Activated B cell treated with CpG ODN at 0.5 μM for 24 hours (primary cell): ENCODE measurements at places on chromosomes 6 and 20.

- H3K4me1 ChIP-seq: peaks cover 20% of the 10 kb centered on the region
- peaks cover 53% of the 10 kb centered on the region for H3K27me3 ChIP-seq
- peak overlapping the region; percentile 28 for H3K4me3 ChIP-seq
Measured at GRCh38 chr6:34144581-34145160, 1.2 kb downstream of the GRM4 start.

GRCh38 chr6:111032484-111033140, 50.8 kb downstream of the RPF2 start:
- H3K36me3 ChIP-seq: peaks cover 2% of the 10 kb centered on the region
- H3K27ac ChIP-seq: no peak overlapping the region

DNA sequence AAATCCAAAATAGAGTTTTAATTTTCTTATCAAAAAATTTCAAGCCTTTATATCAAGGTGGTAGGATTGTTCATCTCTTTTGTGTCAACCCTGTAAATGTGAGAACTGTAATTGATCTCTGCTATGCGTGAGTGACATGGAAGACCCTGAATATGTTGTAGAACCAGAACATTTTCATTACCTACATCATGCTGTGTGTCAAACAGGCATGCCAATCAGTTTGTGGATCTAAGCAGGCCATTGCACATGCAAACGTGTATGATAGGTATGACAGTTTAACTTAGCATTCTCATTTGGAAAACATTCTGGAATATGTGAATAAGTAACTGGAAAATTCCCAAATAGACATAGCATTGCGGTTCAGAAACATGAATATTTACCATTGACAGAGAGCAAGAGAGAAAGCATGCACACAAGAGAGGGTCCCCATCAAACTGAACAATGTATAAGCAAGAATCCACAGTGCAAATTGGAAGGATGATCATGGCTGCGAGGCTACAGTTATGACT, 641.6 kb upstream of the AGPAT4 start:
- H3K27ac ChIP-seq: no peak overlapping the region
- no peaks in the 10 kb centered on the region for H3K27me3 ChIP-seq
- DNase-seq: no peak
- H3K4me3 ChIP-seq: no peak overlapping the region

DNA sequence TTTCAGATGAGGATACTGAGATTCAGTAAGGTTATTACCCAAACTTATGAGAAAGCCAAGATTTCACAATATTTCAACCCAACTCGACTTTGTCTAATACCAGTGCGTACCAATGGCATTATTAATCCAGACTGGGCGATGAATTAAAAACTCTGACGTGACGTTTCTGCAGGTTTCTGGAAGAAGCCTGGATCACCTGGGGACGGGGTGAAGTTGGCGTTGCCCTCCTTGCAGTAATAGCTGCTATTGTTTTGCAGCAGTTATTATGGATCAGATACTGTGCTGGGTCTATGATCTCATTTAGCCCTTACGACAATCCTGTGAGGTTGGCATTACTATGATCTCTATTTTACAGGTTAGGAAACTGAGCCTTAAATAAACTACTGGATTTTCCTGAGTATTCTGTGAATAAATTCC, 569 bp upstream of the CDC5L start:
- peaks cover 33% of the 10 kb centered on the region for H3K36me3 ChIP-seq
- peak overlapping the region; percentile 96 for H3K27ac ChIP-seq
- peaks cover 40% of the 10 kb centered on the region for H3K4me1 ChIP-seq

- H3K4me1 ChIP-seq: no peaks in the 10 kb centered on the region
- peaks cover 2% of the 10 kb centered on the region for H3K27me3 ChIP-seq
- H3K27ac ChIP-seq: no peak overlapping the region
- no peaks in the 10 kb centered on the region for H3K36me3 ChIP-seq
- H3K4me3 ChIP-seq: no peak overlapping the region
- no peak for DNase-seq
Measured at GRCh38 chr6:160261991-160262680, 3.5 kb upstream of the SLC22A2 start.

GRCh38 chr6:53906842-53907241, 112.0 kb downstream of the LRRC1 start:
- H3K4me1 ChIP-seq: no peaks in the 10 kb centered on the region
- H3K27me3 ChIP-seq: no peaks in the 10 kb centered on the region
- H3K4me3 ChIP-seq: no peak overlapping the region
- no peak for DNase-seq

GRCh38 chr20:32918751-32919150, 60.0 kb downstream of the EFCAB8 start:
- H3K27me3 ChIP-seq: no peaks in the 10 kb centered on the region
- H3K4me1 ChIP-seq: no peaks in the 10 kb centered on the region
- H3K27ac ChIP-seq: no peak overlapping the region
- no peak for DNase-seq
- H3K4me3 ChIP-seq: no peak overlapping the region

GRCh38 chr6:89350281-89350966, 2.1 kb downstream of the UBE2J1 start:
- DNase-seq: no peak
- H3K4me1 ChIP-seq: peaks cover 79% of the 10 kb centered on the region
- no peaks in the 10 kb centered on the region for H3K27me3 ChIP-seq
- H3K36me3 ChIP-seq: peaks cover 9% of the 10 kb centered on the region

GRCh38 chr6:40620574-40621240, 33.5 kb upstream of the LRFN2 start:
- no peaks in the 10 kb centered on the region for H3K4me1 ChIP-seq
- no peak for DNase-seq

DNA sequence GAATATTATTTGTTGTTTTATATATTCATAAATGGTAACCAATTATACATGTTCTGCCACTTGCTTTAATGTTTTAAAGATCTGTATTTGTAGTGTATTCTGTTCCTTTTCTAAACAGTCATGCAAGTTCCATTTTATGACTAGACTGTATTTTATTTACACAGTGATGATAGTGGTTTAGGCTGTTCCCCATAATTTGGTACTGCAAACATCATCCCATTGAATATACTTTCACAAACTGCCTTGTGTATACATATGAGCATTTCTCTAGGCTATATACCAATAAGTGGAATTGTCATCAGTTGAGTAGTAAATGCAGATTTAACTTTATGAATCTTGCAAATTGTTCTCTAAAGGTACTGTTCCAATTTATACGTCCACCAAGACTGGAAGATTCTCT, 738.0 kb downstream of the EPHA7 start:
- H3K36me3 ChIP-seq: no peaks in the 10 kb centered on the region
- no peak overlapping the region for H3K27ac ChIP-seq
- no peak for DNase-seq
- no peaks in the 10 kb centered on the region for H3K27me3 ChIP-seq

GRCh38 chr6:14505401-14505800, 387.8 kb downstream of the CD83 start:
- H3K4me1 ChIP-seq: no peaks in the 10 kb centered on the region
- H3K27ac ChIP-seq: no peak overlapping the region
- H3K27me3 ChIP-seq: no peaks in the 10 kb centered on the region

DNA sequence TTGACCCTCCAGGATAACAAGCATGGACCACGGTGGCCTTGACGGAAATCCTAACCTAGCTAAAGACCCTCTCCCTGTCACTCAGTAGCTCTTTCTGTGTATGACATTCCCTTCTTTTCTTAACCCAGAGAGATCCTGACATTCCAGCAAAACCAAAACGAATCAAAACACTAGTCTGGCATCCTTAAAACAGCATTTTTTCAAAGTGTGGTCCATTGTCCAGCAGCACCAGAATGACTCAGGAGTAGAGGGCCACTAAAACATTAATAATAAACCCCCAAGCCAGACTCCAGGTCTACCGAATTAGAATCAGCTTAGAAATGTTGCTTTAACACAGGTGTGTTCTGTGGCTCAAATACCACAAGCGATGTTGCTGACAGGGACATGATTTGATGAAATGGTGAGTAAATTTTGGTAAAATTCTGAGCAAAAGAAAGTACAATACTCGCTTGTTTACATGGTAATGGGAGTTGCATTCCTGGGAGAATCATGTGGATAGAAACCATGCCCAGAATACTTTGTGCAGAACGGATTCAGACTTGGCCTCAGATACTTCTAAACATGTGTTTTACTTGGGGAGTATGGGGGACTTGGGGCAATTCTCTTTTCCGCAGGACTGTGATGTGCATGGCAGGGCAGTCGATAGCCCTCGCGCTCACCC, 174.2 kb upstream of the KCNG1 start:
- H3K27ac ChIP-seq: no peak overlapping the region
- no peak for DNase-seq
- no peaks in the 10 kb centered on the region for H3K36me3 ChIP-seq
- no peaks in the 10 kb centered on the region for H3K4me1 ChIP-seq
- H3K27me3 ChIP-seq: peaks cover 9% of the 10 kb centered on the region
- no peak overlapping the region for H3K4me3 ChIP-seq

DNA sequence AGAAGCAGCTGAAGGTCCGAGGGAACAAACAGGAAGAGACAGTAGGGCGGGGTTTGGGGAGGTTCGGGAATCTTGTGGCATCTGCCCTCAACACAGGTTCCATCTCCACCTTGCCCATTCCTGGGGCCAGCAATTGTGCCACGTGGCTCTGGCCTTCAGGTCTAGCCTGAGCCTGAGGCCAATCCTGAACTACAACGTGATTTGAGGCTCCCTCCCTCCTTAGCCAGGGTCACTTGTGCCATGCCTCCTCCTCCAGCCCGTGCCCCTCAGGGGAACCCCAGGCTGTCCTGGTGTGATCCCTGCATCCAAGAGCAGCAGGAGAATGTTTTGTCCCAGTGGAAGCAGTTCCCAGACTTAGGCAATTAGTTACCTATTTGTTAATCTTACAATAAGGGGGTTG, 3.0 kb downstream of the CST9 start:
- H3K4me3 ChIP-seq: no peak overlapping the region
- no peak for DNase-seq
- H3K27ac ChIP-seq: no peak overlapping the region

DNA sequence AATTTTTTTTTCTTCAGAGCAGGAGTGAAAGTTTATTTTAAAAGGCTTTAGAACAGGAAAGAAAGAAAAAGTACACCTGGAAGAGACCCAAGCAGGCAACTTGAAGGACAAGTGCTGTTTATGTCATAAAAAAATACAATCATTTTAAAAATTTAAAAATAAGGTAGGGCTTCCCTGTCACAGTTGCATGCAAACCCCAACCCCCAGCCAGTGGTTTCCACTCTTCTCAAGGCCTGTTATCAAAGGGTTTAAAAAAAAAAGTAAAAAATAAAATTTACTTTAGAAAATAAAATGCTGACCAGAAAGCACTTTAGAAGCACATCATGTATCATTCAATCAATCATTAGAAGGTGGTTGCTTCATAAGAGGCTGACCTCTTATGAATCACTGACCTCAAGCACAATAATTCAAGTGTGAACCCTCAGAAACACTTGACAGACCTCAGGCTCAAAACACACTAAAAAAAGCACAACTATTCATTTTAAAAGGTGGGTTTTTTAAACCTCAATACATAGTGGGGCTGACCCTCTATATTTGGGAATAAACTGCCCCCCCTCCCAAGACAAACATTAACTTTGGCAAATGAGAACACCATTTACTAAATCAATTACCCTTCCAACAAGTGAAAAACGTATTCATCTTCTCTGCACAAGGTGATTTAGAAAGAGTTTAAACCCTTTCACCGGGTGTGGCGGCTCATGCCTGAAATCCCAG, 15.6 kb downstream of the ILRUN start:
- H3K4me1 ChIP-seq: peaks cover 54% of the 10 kb centered on the region
- H3K27me3 ChIP-seq: no peaks in the 10 kb centered on the region
- peaks cover 7% of the 10 kb centered on the region for H3K36me3 ChIP-seq
- H3K27ac ChIP-seq: peak overlapping the region; percentile 72

- H3K4me1 ChIP-seq: no peaks in the 10 kb centered on the region
- no peak overlapping the region for H3K27ac ChIP-seq
- H3K27me3 ChIP-seq: no peaks in the 10 kb centered on the region
- no peak overlapping the region for H3K4me3 ChIP-seq
- H3K36me3 ChIP-seq: no peaks in the 10 kb centered on the region
Measured at GRCh38 chr20:40309731-40310130, 379.3 kb downstream of the MAFB start.

DNA sequence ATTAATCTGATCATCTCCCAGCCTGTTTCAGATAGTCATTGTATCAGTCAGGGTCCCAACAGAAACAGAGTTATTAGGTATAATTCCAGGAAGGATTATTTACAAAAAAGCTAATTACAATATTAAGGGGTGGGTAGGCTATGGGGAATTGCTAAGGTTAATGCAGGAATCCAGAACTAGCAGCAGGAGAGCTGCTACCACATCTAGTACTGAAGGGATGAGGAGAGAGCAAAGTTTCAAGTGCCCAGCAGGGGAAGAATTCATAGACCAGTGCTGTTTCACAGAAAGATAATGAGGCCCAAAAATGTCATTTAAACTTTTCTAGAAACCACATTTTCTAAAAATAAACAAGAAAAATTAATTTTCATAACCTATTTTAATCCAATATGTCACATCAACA, 284.2 kb downstream of the HACE1 start:
- no peaks in the 10 kb centered on the region for H3K4me1 ChIP-seq
- H3K27me3 ChIP-seq: no peaks in the 10 kb centered on the region
- H3K27ac ChIP-seq: no peak overlapping the region
- DNase-seq: no peak

DNA sequence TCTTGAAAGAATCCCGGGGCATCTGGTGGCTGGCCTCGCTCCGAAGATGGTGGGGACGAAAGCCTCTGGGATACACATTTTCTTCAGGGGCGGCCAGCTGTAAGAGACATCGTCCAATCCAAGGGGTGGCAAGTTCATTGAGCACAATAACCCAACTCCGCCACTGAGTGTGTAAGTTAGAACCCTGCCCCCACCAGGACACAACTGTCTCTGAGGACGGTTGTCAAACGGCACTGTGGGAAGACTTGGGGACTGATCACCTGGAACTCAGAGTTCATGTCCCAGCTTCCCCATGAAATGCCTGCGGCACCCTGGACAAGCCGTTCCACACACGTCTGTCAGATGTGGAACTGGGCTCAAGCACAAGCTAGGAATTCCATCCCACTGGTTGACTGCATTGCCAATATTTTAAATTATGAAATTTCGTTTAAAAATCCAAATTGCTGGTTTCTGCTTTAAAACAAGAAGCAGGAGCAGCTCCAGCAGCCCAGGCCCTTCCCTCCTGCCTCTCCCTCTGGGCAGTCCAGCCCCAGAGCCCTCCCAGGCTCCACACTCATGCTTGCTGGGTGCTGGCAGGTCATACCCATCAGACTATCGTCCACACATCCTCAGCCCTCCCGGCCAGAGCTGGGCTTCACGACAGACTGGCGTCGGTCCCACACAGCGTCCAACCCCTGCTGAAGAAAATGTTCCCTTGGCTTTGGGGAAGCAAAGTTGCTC, 80.9 kb upstream of the AFDN start:
- peaks cover 10% of the 10 kb centered on the region for H3K27me3 ChIP-seq
- no peak overlapping the region for H3K27ac ChIP-seq
- DNase-seq: no peak
- H3K4me1 ChIP-seq: no peaks in the 10 kb centered on the region

- peaks cover 32% of the 10 kb centered on the region for H3K4me1 ChIP-seq
- H3K36me3 ChIP-seq: peaks cover 46% of the 10 kb centered on the region
- no peak for DNase-seq
- H3K27me3 ChIP-seq: no peaks in the 10 kb centered on the region
Measured at GRCh38 chr6:2770171-2770570, 5.0 kb downstream of the WRNIP1 start.

GRCh38 chr6:101396548-101397173, 3.2 kb downstream of the GRIK2 start:
- peaks cover 66% of the 10 kb centered on the region for H3K27me3 ChIP-seq
- no peaks in the 10 kb centered on the region for H3K36me3 ChIP-seq
- peaks cover 9% of the 10 kb centered on the region for H3K4me1 ChIP-seq
- H3K27ac ChIP-seq: no peak overlapping the region
- no peak for DNase-seq

- H3K4me3 ChIP-seq: no peak overlapping the region
- no peak for DNase-seq
- H3K36me3 ChIP-seq: no peaks in the 10 kb centered on the region
- no peaks in the 10 kb centered on the region for H3K27me3 ChIP-seq
- no peak overlapping the region for H3K27ac ChIP-seq
Measured at GRCh38 chr6:139547122-139547776, 172.8 kb upstream of the CITED2 start.
